Aortic smooth muscle cell (primary cell): ENCODE measurements at places on chromosomes 11 and 22. TPM values are rescaled to one million over a fixed set of nuclear protein-coding genes. Genes with fewer than 3 reads are reported as not detected.

Gene GP1BB
- 1.6 and 2.1 TPM in 2 replicates for total RNA-seq

Gene TPBGL
- total RNA-seq, result not detected in 2 replicates

Gene ACTN3
- total RNA-seq, result 0.06 TPM in 1 of 2 replicates, not detected in the other

Gene PELI3
- 11.1 TPM in 2 replicates for total RNA-seq

Gene MIF
- total RNA-seq, result 161 and 200 TPM in 2 replicates

Gene SLC22A8
- not detected in 2 replicates for total RNA-seq

Gene OR4D10
- total RNA-seq, result not detected in 2 replicates

Gene UPK3A
- not detected in 2 replicates for total RNA-seq

Gene CDK2AP2
- total RNA-seq, result 15.4 and 16.2 TPM in 2 replicates

Gene TXN2
- total RNA-seq, result 27.7 and 29.9 TPM in 2 replicates

Gene RAB36
- total RNA-seq, result 3.4 and 3.8 TPM in 2 replicates

Gene OR4C6
- total RNA-seq, result not detected in 2 replicates

Gene KLHL35
- total RNA-seq, result 3.9 and 4.5 TPM in 2 replicates

Gene NOX4
- total RNA-seq, result 0.56 and 0.79 TPM in 2 replicates
